ENCODE measurements at places on chromosomes 3 and 15.

DNA sequence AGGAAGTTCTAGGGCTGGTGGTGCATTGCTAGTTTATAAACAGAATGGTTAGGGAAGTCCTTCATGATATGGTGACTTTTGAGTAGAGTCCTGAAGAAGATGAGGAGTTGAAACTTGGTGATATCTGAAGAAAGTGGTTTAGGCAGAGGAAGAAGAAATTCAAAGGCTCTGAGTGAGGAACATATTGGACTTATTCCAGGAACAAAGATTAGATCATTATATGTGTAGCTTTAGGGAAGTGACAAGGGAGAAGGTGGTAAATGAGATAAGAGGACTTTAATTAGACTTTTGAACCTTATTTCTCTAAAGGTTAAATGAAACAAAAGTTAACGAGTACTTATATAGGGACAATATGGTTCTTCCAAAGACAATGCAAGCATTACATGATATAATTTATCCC is 286.7 kb downstream of the DOCK3 start:
- no peak for DNase-seq

DNA sequence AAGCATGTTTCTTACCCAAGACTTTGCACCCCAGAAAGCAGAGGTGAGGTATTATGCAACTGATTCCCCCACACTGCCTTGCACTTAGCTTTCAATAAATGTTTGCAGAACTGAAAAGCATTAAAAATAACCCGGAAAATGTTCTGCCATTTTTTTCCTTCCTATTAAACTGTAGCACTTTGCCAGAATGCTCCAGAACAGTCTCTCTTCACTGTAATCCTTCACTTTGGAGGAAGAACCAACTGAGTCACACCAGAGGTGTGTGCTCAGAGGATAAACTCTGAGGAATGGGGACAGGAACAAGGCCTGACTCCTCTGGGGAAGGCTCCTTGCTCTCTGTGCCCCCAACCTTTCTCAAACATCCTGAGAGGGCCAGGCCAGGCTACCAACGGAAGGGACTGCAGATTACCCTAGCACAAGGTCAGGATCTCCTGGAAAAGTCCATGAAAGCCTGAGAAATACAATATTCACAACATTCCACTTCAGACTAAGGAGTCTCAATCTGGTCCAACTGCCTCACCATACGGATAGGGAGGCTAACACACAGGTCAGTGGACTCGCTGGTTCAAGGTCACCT is 19.0 kb downstream of the ANP32A start:
- DNase-seq, result no peak

DNA sequence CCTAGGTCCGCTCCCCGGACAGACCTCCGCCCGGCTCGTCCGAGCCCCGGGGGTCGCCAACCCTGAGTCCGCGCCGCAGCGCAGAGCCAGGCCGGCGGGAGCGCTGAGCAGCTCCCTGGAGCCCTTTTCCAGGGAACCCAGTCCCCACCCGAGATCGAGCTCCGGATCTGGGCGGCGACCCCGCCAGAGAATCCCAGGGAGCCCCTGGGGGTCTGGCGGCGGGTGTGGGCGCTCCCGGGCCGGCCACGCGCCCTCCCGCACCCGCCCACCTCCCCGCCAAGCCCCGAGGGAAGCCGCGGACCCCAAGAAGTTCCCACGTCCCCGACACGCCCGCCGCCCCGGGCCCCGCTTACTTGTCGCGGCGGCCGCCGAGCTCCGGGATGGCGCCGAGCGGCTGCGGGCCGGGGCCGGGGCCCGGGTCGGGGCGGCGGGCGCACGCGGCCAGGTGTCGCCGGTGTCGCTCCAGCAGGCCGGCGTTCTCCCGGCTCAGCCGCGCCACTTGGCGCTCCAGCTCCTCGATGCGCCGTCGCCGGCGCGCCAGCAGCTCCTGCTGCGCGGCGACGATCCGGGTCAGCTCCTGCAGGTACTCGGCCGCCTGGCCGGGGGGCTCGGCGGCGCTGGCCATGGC is 137.7 kb downstream of the NUP210 start:
- DNase-seq, result no peak

- DNase-seq, result no peak
Measured at GRCh38 chr3:89851974-89852621, 744.7 kb downstream of the EPHA3 start.

DNA sequence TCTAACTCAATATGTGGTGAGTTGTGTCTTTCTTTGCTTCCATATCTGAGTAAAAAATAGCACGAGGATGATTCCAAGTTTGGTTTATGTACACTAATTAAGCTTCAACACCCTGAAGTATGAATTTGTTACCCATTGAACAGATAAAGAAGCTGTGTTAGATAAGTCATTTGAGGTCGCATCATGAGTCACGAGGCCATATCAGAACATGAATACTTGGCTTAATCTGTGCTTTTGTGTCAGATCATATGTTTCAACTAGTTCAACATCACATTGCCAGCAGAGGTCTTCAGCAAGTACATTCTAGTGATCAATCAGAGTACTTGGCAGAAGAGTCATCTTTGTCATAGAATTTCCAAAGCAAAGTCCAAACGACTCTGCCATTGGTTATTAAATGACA is 26.3 kb upstream of the MITF start:
- DNase-seq, result no peak

DNA sequence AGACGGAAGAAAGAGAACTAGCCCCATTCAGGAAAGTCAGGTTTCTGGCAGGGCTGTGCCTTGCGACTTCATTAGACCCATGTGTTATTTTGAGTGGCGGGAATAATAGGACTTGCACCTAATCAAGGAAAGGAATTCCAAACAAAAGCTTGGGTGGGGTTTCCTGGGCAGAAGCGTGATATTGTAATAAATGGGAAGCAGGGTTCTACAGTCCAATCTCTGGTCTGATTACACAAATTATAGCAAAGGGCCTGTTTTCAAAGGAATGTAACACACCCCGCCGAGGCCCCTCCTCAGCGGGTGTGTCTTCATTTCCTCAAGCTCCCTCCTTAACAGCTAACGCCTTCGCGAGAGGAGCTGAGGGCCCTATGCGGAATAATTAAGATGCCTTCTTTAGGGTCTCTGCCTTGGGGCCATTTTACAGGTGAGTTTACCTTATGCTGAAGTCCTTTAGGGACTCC is 396.0 kb upstream of the C2CD4B start:
- no peak for DNase-seq

DNA sequence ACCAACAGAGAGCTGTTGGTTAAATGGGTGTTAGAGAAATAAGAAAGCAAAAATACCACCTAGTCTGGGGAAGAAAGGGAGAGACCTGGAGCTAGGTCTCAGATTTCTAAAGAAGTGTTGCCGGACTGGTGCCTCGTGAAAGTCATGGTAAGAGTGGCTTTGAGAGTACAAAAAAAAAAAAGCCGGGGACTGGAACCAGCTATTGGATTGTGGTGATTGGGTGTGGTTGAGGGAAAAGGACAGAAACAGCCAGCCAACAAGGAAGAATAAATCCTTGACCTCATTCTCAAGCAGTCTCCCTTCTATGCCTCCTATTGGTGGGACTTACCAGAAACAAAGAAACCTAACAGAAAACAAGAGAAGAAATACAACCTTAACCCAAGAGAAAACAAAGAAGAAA is 346.4 kb upstream of the KCNMB2 start:
- DNase-seq, result no peak

GRCh38 chr3:112470788-112471187 is 28.5 kb downstream of the BTLA start:
- peak; percentile 15 for DNase-seq

All from skeletal muscle cell (primary cell).